Retinal pigment epithelial cell (primary cell): ENCODE measurements at places on chromosomes 5 and 9.

- no peak for DNase-seq
Observed at GRCh38 chr9:7149258-7149657, 391.5 kb downstream of the KDM4C start.

DNA sequence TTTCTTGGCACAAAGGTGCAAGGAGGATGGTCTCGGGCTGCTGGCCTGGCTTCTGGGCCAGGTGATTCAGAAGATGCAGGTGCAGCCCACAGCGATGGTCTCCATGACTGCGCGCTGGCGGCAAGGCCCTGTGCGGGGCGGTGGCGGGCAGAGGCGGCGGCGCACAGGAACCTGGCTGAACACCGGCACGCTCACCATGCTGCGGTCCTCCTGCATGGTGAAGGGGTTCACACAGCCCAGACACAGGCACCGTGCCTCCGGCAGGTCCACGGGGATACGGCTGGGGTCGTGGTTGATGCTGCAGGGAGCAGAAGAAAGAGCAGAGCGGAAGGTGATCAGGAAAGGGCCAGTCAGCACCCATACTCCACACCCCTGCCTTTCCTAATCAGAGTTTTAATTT is 4.8 kb downstream of the IL17B start:
- no peak for DNase-seq

GRCh38 chr9:138057726-138058125 is 180.1 kb downstream of the CACNA1B start:
- no peak for DNase-seq

DNA sequence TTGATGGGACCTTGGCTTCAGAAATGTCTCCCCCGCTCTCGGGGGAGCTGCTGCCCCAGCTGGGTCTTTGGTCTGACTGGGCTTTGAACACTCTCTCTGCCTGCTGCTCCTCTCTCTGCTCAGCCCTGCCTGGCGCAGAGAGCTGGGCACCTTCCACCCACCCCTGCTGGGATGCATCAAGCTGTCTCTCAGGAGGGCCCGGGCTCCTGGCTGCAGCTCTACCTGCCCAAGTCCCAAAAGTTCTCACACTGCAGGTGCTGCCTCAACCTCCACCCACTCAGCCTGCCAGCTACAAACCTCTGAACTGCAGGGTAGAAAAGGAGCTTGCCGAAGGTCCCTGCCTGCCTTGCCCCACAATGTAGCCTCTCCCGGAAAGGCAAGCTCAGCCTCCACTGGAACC is 36.7 kb downstream of the IRX2 start:
- DNase-seq, result no peak

GRCh38 chr9:135307300-135307699 is 172.3 kb upstream of the PPP1R26 start:
- no peak for DNase-seq

DNA sequence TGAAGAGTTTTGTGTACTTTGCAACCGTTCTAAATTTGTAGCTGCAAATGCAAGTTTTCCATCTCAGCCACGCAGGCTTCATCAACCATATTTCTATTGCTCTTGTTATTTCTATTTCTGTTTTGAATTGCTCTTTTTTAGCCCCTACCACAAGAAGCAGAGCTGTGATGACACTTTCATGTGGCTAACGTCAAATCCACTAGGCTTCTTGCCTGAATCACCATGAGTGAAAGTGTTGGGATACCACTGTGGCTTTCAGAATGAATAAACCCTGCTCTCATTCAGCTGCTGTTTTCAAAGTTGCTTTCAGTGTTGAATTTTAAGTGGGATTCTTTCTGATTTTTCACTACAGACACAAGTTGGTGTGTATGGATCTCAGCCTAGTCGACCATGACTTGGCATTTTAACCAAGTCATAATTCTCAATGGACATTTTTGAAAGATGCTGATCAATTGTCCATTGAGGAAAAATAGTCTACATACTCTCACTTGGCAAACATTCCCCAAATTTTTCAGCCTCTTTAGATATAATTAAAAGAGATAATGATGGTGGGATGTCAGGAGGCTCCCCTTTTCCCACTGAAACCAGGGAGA is 41.0 kb upstream of the MTAP start:
- no peak for DNase-seq

DNA sequence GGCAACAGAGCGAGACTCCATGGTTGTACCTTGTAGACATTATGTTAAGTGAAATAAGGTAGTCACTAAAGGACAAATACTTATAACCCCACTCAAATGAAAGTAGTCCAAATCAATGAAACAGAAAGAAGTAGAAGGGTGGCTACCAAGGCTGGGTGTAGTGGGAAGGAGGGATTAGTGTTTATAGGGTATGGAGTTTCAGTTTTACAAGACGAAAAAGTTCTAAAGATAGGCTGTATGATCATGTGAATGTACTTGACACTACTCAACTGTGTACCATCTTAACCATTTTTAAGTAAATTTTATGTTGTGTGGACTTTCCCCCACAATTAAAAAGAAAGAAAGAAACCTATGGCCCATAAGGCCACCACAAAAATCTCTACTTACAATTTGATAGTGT is 32.2 kb downstream of the ALDH7A1 start:
- no peak for DNase-seq

DNA sequence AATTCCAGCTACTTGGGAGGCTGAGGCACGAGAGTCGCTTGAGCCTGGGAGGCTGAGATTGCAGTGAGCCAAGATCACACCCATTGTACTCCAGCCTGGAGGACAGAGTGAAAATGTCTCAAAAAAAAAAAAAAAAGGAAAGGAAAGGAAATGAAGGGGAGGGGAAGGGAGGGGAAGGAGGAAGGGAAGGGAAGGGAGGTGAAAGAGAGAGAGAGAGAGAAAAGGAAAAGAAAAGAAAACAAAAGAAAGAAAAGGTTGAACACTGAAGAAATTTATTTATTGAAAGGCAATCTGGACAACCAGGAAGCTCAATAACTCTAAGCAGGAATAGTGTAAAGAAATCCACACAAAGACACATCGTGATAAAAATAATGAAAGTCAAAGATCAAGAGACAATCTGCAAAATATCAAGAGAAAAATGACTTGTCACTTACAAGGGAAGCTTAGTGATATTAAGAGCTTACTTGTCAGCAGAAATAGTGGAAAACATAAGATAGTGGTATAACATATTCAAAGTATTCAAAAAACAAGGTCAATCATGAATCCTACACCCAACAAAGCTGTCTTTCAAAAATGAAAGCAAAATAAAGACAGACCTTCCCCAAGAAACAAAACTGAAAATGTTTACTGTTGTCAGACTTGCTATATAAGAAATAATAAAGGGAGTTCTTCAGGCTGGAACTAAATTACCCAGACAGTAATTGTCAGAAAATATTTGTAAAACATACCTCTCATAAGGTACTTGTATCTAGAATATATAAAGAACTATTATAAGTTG is 10.9 kb upstream of the RIMOC1 start:
- no peak for DNase-seq

DNA sequence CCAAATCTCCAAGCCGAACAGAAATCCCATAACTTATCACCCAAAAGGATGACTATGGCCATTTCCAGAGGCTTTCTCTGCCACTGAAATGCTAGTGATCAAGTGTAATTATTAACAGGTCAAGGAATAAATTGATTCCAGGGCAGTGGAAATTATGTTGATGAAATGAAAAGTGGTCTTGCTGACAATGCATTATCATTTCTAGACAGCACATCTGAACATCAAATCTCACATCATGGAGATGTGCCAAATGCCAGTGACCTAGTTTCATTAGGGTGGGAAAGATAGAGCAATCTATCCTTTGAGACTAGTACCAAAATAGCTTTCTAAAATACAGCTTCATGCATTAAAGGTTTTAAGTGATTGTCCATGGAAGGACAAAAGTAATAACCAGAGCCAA is 86.1 kb downstream of the AUH start:
- no peak for DNase-seq
